ENCODE measurements at places on chromosomes 4 and X.

DNA sequence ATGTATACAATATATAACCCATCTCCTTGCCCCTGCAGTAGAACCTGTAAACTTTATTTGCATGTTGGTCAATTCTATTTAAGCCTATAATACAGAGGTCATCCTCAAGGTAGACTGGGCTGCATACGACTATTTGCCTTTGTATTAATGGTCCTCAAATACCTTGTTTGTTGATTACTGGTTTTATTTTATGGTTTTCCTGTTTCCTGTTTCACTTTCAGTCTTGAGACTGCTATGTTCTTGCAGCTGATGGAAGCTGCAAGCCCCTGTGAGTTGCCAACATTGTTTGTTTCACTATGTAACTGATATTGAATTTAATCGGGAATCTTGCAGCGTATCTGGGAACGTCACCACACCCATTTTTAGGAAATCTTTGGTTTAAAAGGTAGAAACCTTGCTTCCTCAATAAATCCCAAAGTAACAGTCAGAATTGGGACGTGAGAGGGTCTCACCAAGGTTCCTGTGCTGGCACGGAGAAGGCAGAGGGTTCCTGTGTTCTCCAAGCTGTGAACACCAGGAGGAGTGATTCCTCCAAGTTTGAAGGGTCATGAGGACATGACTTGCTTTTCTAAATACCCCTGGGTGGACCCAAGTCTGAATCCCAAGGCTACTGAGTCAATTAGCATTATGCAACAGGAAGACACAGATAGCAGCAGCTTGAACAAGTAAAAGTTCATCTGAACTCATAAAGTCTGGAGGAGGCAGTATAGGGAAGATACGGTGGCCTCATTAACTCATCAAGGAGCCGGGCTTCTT is 110.6 kb upstream of the PNPLA4 start:
- DNase-seq: no peak

- peak; percentile 11 for DNase-seq
Measured at GRCh38 chr4:113639326-113639725, 122.2 kb downstream of the CAMK2D start.

DNA sequence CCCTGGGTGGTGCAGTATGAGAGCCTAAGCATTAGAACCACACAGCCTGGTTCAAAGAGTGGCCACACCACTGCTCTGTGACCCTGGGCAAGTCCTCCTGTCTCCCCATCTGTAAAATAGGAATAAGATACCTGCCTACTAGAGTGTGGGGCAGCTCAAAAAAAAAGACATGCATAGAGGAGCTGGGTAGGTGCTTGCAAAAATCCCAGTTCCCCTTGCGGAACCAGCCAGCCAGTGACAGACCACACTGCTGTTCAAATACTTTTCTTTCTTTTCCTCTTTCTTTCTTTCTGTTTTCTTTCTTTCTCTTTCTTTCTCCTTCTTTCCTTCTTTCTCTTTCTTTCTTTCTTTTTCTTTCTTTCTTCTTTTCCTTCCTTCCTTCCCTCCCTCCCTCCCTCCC is 63.0 kb upstream of the TRIM2 start:
- no peak for DNase-seq

GRCh38 chr4:41174444-41174843 is 39.9 kb downstream of the APBB2 start:
- DNase-seq: no peak

DNA sequence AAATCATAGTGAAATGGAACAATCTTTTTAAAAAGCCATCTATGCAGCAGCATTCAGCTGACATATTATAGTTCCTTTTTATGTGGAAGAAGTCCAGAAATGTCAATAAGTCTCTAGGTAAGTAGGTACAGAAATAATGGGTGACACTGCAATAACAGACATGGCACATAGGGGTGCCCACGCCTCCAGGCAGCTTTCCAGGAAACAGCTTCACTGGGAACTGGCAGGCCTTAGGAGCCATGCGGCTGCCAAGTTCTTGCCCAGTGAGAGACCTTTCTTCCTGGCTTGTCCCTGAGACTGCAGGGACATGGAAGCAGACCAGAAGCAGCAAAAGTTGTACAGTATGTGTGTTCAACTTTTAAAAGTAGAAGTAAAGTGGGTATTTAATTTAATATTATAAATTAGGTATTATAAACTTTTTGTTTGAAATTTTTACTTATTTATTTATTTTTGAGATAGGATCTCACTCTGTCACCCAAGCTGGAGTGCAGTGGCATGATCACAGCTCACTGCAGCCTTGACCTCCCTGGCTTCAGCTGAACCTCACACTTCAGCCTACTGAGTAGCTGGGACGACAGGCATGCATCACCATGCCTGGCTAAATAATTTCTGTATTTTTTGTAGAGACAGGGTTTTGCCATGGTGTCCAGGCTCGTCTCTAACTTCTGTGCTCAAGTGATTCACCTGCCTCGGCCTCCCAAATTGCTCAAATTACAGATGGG is 12.1 kb upstream of the ETNPPL start:
- DNase-seq: no peak

DNA sequence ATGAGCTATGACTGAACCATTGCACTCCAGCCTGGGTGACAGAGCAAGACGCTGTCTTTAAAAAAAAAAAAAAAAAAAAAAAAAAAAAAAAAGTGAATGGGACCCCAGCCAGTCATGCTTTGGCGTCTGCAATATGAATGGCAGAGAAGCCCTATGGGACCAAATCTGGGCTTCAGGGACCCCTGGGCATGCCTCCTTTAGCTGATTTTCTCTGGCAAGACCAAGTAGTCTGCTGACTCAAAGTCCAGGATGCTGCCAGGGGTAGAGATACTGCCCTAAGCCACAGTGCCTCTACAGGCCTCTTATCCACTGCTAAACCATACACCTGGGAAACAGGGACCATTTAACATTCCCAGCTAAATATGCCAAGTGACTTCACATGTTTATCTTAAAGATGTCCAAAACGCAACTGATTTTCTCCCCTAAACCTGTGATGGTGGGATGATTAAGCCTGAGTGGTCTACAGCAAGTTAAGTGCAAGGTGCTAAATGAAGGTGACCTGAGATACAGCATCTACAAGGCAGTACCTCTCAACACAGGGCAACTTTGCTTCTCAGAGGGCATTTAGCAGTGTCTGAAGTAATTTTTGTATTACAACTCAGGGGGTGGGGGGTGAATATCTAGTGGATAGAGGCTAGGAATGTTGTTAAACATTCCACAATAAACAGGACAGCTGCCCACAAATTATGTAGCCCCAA is 5.8 kb downstream of the RPS4X start:
- no peak for DNase-seq

DNA sequence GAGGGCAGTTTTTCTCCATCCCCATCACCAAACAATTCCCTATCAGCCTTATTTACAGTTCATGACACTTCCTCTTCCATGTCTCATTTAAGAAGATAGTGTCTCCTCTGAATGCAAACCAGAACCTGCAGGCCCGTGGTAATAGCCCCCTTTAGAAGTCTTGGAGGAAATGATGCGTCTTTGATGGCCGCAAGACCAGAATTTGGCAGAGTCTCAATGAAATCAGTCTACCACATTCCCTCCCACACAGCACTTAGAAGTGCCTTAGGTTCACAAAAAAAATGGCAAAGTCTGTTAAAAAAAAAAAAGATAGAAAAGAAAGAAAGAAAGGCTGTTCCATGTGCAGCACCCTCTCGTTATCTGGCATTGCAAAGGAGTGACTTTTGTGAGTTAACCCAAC is 2.1 kb upstream of the KDR start:
- no peak for DNase-seq

DNA sequence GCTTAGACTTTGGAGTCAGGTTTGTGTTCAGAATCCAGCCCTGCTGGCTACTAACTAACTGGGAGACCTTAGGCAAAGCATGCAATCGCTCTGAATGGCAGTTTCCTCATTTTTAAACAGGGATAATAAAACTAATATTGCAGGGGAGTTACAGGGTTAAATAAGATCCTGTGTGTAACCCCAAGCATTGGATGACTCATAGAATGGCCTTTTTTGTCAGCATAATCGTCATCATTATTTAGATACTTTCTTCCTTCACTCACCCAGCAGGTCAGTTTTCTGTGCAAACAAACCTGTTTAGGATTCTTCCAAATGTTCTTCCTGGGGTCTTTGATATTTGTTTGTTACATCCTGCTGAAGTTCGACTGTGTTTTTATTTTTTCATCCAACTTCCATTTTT is 208.2 kb downstream of the EVC2 start:
- DNase-seq: no peak

DNA sequence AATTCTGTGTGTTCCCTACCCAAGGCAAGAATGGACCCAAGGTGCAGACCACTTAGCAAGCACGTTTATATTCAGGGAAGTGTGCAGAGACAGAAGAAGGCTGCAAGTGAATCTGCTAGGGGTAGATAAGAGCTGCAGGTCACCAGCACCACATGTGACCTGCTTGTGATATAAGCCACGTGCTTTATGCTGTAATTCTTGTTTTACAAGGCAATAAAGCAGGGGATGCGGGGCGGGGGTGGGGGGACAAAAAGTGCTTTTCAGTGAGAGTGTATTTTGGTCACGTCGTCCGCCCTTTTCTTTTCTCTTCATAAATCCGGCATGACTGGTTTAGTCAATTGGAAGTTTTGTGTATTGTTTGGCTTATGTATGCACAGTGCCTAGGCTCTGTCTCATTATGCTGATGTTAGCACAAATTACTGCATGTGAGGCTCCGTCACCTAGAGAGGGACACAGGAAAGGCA is 192.7 kb downstream of the RBMX2 start:
- no peak for DNase-seq
